ENCODE measurements at places on chromosomes 13 and 19.

GRCh38 chr19:54376610-54377285, 12.0 kb upstream of the LAIR1 start:
- no peak for DNase-seq

DNA sequence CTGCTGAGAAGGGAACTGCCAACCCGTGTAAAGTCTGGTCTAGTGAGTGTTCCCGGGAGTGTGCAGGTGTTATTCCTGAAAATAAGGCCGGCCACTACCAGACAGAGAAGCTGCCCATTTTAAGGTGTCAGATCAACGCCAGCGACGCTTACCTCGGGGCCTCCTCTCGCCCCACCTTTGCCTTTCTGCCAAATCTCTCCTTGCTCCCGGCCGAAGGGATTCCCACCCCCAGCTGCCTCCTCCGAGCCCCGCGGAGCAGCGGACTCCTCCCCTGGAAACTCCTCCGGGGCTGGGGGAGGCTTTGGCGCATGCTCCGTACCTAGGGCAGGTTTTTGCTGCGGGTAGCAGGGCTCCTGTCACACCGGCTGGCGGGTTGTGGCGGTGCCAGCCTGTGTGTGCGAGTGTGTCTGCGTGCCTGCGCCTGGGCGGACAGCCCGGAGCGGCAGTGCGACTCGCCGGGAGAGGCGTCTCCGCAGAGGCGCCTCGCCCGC, at the start of gene HS6ST3:
TSS of gene HS6ST3 (plus strand) at position 359 of the 491 bp plus-strand sequence.
- DNase-seq, result no peak

DNA sequence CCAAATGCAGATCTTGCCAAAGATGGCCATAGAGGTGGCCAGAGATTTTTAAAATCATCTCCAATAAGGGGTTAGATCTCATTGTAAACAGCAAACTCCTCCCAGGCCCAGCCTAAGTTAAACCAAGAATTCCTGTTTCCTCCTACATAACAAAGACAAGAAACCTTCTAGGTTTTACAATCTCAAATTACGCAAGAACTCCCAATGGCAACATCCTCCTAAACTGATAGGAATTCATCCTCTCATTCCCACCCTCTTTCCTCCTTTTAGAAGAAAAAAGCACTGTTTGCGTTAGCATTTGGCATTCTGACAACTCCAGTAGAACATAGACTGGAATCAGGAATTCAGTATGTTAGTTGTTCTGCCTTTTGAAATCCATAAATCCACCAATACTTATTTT, 14.6 kb downstream of the PROSER1 start:
- DNase-seq, result no peak

DNA sequence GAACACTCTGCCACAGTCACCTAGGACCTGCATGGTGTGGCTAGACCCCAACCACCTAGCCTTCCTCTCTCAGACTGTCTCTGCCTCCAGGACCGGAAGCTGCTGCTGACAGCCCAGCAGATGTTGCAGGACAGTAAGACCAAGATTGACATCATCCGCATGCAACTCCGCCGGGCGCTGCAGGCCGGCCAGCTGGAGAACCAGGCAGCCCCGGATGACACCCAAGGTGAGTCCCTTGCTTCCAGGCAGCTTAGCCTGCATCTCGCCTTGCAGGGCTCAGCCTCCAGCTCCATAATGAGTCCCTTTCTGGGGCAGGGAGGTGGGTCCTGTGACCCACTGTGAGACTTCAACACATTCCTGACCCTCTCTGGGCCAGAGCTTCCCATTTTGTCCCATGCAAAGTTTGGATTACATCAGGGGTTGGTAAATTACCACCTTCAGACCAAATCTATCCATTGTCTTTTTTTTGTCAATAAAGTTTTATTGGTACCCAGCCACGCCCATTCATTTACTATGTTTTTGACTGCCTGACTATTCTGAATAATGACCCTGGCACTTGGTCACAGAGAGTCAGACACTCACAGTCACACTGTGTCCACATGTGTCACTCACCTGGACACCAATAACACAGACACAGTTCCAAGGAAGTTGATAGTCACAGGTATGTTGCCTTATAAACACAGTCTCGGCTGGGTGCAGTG, 13.4 kb downstream of the PKN1 start:
- DNase-seq, result no peak

DNA sequence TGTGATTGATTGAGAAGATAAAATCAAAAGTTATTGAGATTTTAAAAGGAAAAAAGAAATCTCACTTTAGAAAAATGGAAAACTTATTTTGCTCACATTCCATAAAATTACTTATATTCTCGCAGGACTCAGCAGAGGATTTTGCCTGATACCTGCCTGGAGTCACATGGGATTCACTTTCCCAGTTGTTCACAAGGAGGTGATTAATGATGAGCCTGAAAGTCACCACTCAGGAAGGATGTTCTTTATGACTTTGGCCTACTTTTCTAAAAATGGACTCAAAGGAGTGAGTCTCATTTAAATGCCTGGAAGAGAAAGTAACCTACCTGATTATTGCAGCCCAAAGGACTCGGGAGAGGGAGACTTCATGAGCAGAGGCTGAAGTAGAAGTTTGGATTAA, 34.5 kb upstream of the FAM216B start:
- DNase-seq, result no peak

DNA sequence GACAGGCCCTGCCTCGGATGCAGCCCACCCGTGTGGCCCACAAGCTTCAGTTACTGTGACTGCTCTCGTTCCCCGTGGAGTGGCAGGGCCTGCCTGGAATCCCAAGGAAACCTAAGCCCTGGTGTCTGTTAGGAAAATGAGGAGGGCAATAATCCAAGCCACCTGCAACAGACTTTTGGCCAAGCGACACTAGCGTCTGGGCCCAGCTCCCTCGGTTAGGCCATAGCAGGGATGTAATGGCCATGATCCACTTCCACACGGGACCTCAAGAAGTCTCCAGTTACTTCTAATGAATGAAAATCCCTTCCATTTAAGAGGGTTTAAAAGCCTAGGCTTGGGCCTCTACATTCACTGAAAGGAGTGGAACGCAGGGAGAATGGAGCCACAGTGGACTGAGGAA, 8.9 kb downstream of the ZC3H4 start:
- DNase-seq, result no peak

DNA sequence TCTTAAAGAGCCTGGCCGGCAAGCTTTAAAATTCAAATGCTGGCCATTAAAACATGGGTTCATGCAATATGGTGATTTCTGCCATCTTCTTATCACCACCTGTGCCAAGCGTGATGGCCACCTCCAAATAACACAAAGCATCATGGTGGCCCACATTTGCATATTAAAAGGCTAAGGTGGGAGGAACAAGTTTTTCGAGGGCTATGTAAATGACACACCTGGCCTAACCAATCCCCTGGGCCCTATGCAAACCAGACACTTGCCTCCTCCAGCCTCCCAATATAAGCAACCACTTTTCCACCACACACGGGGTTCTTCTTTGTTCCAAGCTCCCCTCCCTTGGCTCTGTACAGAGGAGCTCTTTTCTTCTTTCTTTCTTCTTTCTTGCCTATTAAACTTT, 14.4 kb downstream of the LILRB4 start:
- DNase-seq, result no peak

- no peak for DNase-seq
These were observed 15.9 kb upstream of the RNF17 start for GRCh38 chr13:24748061-24748400.

GRCh38 chr13:46232281-46232680, 20.6 kb downstream of the LRRC63 start:
- DNase-seq, result no peak

DNA sequence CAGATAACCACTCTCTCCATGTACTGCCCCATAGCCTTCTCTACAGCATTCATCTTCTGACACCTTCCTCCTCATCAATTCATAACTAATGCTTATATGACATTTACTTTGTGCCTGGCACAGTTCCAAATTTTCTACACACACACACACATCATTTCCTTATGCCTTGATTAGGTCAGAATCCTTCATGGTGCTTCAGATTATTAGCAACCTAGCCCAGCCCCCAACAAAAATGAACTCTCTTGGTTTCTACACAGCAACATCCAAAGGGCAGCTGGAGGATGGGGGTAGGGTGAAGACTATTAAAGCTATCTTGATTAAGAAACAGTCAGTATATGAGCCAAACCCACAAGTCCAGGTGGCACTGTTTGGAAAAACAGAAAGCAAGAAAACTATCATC, 3.7 kb downstream of the RUBCNL start:
- DNase-seq, result no peak

- peak; percentile 82 for DNase-seq
These were observed at the start of gene ERCC1 for GRCh38 chr19:45423589-45424190. Gene ERCC1, minus strand, starts transcription at chr19:45423917. Its CDS starts 543 bp downstream, at chr19:45423374.

- DNase-seq, result no peak
These were observed 593 bp downstream of the ATG4D start for GRCh38 chr19:10544242-10544752.

DNA sequence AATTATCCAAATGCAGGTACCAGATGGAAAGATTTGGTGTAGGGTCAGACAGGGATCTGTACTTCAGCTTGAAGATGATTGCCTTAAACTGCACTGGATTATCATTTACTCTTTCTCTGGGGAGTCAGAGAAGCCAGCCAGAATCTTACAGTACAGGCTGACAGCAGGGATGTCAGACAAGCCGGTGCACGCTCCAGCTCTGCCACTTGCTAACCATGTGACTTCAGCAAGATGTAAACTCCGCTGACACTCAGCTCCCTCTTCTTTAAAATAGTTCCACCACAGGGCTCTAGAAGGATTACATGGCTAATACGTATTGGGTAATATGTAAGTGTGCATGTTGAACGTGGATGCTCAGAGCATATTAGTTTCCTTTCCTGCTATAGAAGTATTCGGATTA, 251.4 kb upstream of the MAB21L1 start:
- DNase-seq, result no peak

- DNase-seq, result no peak
These were observed 8.2 kb upstream of the INAFM1 start for GRCh38 chr19:47266401-47266941.

GRCh38 chr13:79297128-79297527, 108.9 kb downstream of the RBM26 start:
- no peak for DNase-seq

DNA sequence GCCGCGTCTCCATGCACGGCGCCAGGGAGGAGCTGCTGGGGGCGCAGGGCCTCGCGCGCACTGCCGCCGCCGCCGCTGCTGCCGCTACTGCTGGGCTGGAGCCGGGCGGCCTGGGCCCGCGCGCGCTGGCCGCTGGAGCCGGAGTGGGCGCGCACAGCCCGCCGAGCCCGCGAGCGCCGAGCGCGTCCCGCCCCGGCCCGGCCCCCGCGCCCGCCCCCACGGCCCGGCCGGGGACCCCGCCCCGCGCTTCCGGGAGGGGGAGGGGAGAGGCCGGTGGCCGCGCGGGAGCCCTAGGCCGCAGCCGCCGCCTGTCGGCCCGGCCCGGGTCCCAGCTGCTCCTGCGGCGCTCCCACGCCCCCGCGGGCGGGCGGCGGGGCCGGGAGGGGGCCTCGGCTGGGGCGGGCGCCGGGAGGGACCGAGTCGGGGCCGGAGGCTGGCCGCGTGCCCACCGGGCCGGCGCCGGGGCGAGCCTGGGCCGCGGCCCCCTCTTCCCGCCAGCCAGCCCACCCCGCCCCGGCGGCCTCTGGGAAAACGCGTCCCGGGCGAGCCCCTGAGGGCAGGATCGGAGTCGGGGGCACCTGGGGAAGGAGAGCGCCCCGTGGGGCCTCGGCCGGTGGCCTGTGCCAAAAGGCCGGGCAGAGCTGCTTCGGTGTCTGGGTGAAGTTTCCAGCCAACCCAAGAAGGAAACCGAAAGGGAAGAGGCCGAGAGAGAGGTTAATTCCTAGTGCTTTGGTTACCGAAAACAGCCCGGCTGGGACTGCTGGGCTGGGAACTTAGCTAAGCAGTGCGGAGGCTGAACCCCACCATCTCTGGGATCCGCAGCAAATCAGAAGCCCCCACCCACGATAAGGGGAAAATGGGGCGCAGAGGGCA, at the start of gene STK24:
TSS of gene STK24 (minus strand) at position 145 of the 873 bp plus-strand sequence. CDS start 321 bp downstream, outside the sequence.
- no peak for DNase-seq

DNA sequence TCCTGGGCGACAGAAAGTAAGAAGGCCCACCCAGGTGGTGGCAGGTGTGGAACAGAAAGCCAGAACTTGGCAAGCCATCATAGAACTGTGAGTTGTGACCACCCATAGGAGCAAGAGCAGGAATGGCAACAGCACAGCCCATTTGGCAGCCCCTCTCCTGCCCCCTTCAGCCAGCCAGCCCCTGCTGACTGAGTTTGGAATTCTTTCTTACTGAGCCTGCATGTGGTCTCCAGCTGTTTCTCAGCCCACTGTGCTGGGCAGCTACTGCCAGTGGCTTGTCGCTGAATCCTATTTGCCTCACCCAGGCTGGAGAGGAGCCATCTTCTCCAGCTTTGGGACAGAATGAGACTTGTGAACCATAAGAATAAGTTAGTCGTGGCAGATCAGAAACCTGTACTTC, 28.3 kb downstream of the CNMD start:
- no peak for DNase-seq

GRCh38 chr19:55071129-55071502, 4.6 kb upstream of the EPS8L1 start:
- no peak for DNase-seq

- no peak for DNase-seq
These were observed 41.4 kb downstream of the NLRP12 start for GRCh38 chr19:53782698-53783097.

- DNase-seq, result no peak
These were observed 55.3 kb downstream of the FRY start for GRCh38 chr13:32086791-32087441.

DNA sequence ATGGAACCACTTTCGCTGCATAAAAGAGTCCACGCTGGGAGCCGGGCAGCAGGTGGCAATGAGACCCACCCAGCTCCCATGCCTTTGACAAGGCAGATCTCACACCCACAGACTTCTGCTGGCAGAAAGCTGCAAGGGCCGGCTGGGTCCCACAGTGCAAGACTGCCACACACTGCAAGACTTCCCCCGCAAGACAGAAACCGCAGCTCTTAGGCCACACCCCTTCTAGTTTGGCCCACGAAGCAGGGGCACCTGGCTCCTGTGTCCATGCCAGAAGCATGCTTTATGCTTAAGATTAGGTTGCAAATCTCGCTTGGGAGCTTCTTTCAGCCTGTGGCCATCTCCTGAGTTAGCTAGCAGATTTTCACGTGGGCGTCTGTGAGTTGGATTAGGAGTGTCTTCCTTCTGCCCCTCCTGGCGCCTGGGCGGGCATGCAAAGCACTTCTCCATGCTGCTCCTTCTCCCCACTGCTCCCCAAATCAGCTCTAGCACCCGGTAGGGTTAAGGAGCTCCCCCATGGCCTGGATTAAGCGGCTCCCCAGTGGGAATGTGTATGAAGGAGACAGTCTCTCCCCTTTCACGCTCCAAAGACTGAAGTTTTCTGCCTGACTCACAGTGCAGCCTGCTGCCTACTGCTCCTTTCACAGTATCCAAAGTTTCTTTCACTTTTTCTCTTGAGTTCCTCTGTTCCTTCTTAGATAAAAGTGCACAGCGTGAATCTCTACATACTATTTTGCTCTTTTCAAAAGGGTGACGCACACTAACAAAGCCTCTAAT, 17.7 kb downstream of the GPC6 start:
- no peak for DNase-seq

DNA sequence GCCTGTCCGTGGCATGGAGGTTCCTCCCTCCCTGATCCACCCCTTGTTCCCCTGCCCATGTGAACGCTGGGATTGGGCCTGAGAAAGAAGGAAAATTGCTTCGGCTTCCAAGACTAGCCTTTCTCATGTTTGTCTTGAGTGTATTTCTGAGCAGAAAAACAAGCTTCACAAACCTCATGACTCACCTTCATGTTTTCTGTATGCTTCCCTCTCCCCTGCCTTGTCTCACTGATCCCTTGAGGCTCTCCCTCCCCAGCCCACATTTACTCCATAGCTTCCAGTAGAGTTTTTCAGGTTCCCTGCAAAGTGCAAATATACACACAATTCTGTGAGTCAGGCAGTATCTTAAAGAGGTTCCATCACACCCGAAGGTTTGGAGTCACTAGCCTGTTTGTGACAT, 572.4 kb downstream of the UQCRFS1 start:
- DNase-seq, result no peak
